ENCODE measurements at places on chromosomes 1 and 21.

DNA sequence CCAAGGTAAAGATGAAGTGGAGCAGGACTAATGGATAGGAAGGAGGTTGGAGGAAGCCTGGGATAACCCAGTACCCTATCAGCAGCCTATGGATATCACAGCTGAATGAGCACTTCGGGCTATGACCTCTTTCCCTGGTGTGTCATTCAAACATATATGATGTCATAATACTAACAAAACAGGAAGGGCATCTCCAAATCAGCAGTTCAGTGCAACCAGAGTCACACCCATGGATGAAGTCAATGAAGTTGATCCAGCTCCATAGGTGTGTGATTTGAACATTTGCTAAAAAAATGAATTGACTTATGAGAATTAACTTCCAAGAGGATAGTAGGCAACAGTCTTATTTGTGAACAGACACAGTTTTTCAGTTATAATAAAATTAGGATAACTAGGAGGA is 1.7 kb upstream of the C1orf116 start:
- no peak for DNase-seq

GRCh38 chr1:27392096-27392777 is at the start of gene GPR3:
Gene GPR3, plus strand, starts transcription at chr1:27392622. Its CDS starts 1,177 bp downstream, at chr1:27393799.
- DNase-seq: peak; percentile 87

DNA sequence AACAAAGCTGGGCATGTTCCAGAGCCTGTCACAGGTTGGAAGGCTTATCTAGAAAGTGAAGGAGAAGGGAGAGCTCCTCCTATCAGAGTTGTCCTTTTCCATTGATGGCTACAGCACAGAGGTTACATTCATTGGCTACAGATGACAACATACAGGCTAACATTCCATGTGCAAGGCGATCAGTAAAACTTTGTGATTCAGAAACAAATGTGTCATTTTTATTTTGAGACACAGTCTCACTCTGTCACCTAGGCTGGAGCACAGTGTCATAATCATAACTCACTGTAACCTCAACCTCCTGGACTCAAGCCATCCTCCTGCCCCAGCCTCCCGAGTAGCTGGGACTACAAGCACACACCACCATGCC is 32.6 kb downstream of the TRIM67 start:
- DNase-seq: no peak

GRCh38 chr1:14704846-14705245 is 106.4 kb downstream of the KAZN start:
- DNase-seq: no peak

- DNase-seq: no peak
These were observed 1.0 kb upstream of the CRTC2 start for GRCh38 chr1:153959454-153959853.

DNA sequence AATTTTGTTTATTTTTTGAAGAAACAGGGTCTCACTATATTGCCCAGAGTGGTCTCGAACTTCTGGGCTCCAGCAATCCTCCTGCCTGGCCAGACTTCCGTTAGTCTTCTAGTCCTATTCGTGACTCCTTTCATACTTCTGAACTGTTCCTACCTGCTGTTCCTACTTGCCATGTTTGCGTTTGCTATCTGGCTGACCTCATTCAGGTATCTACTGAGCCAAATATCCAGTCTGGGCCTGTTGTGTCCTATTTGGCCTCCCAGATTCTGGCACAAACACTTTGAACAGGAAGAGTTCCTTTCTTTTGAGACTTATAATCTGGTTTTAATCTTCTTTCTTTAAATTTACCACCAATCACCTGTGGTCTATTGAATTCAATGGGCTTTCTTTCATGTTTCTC is 6.9 kb upstream of the NR1I3 start:
- DNase-seq: no peak

DNA sequence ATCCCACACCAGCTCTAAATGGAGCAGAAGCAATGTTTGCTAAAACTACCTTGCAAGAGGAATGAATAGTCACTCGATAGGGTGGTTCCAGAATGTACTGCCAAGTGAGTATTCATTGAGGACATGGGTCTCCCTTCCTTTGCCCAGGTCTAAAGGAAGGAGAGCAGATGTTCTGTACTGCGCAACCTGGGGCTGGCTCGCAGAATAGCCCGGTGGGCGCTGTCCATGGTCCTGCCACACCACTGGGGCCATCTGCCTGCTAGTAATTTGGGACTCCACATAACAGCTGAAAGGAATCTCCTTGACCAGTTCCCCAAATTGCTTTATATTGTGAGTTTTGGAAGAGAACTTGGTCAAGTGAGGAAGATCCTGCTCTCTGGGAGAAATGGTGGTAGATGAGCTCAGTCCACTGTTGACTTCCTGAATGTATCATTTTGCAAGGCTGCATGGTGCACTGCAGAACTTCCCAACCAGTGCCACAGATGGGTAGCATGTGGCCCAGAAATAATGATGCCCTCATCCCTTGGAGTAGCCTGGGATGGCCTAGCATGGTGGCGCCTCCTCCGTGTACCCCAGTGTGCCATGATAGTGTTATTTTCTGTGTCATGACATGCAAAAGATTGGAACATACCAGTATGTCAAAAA is 5.7 kb downstream of the SLC6A17 start:
- DNase-seq: peak; percentile 17

- DNase-seq: no peak
These were observed 760.2 kb downstream of the PLA2G4A start for GRCh38 chr1:187588917-187589316.

GRCh38 chr1:39258146-39258924 is 53.8 kb downstream of the MACF1 start:
- DNase-seq: peak; percentile 58

DNA sequence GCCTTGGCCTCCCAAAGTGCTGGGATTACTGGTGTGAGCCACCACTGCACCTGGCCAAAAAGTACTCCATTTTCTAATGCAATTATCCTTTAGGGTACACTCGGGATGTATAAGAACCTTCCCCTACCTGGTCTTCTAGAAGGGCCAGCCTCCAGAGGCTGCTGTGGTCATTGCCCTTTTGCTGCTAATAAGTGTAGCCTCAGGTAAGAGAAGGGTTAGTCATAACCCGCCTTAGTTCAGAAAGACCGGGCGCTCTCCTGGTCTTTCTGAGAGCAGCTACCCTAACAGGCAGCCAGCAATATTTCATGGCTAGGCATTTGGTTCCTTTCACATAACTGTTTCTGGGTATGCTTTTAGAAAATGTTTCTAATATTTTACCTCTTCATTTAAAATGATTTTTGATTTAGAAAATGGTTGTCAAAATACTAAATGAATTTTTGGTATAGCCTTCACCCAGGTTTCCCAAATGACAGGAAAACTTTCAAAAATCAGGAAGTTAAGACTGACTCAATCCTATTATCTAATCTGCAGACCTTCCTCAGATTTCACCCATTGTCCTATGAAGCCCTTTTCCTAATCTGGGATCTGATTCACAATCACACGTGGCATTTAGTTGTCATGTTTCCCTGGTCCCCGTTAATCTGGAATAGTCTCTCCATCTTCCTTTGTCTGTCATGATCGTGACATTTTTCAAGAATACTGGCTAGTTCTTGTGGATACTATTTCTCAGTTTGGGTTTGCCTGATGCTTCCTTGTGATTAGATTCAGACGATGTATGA is 479.0 kb downstream of the SIPA1L2 start:
- DNase-seq: no peak

GRCh38 chr1:214417545-214418210 is 133.7 kb downstream of the PTPN14 start:
- DNase-seq: no peak

DNA sequence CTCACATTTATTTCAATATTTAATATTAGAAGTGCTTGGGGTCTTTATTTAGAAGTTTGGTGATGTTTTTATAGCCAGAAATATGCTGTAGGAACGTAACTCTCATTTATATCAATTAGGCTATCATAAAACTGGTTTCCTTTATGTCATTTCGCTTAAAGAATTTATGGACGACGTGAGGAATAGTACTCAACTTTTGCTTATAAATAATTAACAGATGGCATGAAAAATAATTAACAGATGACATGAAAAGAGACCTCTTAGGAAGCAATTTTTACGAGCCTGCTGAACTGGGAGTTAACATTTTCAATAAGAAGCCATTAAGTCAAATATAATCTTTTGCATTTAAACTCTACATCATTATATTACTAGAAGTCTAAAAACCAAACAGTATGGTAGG is 123.5 kb downstream of the OLFML2B start:
- no peak for DNase-seq

Data from HL-60 (cell line).